ENCODE measurements at places on chromosomes 13 and 19.
A peak's percentile ranks its signal among the peaks of the same experiment; 100 is the strongest.

GRCh38 chr19:35205733-35206323, 22.7 kb downstream of the FAM187B start:
- DNase-seq, result no peak

DNA sequence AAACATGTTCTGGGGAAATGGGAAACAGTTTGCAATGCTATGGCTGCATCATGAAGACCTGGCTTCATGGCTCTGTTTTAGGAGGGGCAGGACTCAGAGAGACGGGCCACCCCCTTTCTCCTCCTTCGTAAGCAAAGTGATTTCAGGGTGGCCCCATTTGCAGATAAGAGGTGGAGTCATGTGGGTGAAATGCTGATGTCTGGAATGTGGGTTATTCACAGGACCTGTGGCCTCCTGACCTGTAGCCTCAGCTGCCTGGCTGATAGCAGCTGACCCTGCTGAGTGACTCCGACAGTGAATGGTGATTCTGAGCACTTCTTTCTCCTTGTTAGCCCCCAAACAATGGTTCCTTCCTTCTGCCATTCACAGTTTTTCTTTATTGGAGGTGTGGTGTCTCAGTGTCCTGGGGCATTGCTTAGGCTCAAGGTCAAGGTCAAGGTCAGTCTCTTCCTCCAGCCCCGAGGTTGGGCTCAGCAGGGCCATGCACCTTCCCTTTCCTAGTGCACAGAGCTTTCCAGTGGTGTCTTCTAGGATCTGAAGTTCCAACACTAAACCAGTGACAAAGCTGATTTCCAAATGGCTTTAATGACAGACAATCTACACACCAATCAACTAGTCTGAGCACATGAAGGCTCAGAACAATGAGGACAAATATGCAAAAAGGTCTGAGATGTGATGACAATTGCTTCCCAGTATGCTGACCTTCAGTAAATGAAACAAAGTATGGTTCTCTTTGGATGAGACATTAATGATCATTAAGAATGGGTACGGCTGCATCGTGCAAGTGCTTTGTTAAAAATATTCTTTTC, 49.6 kb upstream of the ANKRD10 start:
- DNase-seq, result no peak

DNA sequence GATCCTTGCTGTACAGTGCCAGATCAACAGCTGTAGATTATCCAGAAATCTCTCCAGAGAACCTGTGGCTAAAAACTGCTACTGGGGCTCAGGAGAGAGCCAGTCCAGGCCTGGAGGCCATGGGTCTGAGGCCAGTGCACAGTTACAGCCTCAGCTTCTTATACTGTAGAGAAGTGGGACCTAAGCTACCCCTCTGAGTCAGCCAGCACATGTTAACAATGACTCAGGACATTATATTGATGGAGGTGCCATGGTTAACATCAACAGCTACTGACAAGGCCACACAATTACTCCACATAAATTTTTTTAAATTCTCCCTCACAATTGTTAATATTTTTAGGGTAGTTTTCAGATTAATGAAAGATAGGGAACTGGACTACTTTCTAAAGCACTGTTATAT, 138.5 kb downstream of the RBM26 start:
- no peak for DNase-seq

- no peak for DNase-seq
Measured at GRCh38 chr19:2603334-2603733, 99.2 kb downstream of the GNG7 start.

- no peak for DNase-seq
Measured at GRCh38 chr13:30807392-30807791, 72.0 kb downstream of the ALOX5AP start.

- DNase-seq, result no peak
Measured at GRCh38 chr13:102309110-102309509, 92.7 kb downstream of the FGF14 start.

GRCh38 chr19:11480715-11481533, at the start of gene ELAVL3:
Gene ELAVL3, minus strand, starts transcription at chr19:11481046. Its CDS starts 438 bp downstream, at chr19:11480608.
- no peak for DNase-seq

- no peak for DNase-seq
Measured at GRCh38 chr13:114129649-114130062, 2.8 kb downstream of the RASA3 start.

- no peak for DNase-seq
Measured at GRCh38 chr19:49741210-49741844, 21.8 kb downstream of the TSKS start.

- DNase-seq, result no peak
Measured at GRCh38 chr19:39470724-39471339, 9.8 kb upstream of the TIMM50 start.

DNA sequence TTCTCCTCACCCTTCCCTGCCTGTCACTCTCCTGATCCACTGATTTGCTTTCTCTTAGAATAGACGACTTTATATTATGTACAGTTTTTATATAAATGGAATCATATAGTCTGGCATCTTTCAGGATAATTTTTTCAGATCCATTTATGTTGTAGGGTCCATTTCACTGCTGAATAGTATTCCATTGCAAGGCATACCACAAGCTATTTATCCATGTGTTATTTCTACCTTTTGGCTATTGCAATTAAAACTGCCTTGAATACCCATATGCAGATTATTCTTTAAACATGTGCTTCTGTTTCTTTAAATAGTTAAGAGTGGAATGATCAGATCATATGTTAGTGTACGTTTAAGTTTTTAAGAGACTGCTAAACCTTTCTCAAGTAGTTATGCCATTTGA, 17.8 kb upstream of the ZNF177 start:
- no peak for DNase-seq

DNA sequence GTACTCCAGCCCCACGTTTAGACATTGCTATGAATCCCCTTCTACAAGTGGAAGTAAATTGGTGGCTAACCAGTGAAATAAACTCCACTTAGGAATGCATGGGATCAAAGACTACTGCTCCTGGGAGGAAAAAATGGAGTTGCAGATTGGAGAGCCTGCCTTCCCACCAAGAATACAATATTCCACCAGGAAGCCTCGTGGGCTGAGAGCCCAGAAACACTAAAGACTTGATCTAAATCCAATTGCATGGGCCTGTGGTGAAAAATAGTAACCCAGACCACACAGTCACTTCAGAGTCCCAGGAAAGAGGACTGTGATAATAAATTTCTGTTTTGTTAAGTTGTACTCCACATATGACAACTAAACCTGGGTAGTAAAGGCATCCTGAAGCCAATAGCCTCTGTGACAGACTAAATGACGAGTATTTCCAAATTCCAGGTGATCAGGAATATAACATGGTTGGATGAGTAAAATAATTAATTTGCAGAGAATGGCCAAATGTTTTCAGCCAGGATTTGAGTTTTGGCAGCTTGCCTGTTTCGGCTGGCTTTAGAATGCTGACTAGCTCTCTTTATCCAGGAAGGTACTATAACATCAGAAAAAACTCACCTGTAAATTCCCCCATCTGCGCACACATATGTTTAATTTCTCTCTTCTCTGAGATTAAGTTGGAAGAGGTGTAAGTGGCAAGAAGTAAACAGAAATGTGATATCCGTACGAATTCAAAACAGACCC, 480.3 kb downstream of the LIG4 start:
- DNase-seq, result no peak

DNA sequence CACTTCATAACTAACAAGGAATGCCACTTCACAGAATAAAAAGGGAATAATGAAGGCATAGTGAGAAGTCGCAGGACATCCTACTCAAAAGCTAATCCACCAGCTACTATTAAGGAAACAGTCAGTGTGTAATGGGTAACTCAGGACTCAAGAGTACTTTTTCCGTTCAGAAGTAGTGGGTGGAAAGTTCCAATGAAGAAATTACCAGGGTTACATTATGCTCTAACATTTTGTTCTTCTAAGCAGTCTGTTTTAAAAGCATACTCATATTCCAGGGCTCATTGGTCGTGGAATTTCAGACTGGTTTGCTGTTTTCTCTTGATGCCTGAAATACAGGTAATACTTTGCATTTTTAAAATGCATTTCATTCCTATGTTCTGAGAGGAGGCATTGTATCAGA, 222.4 kb upstream of the IRS2 start:
- DNase-seq, result no peak

- no peak for DNase-seq
Measured at GRCh38 chr13:41056194-41056593, 5.1 kb upstream of the WBP4 start.

GRCh38 chr13:52713894-52714293, 25.7 kb downstream of the CNMD start:
- no peak for DNase-seq

GRCh38 chr19:58117841-58118575, 20.0 kb upstream of the ZSCAN18 start:
- DNase-seq, result no peak

DNA sequence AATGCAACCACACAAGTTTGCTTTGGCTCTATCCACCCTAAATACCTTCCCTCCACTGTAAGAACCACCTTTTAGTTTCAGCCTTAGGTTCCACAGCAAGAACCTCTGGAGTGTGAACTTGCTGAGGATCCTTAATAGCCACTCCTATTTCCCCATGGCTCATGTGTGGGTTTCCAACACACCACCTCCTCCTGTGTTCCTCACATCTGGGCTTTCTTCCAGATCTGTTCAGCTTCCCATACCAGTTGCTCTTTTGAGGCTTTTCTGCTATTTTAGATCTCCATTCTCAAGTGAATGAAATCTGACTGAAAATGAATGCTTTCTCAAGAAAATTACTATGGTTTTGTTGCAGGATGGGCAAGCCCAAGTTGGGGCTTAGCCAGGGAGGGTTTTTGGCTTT, 104.8 kb upstream of the MIR17HG start:
- no peak for DNase-seq

DNA sequence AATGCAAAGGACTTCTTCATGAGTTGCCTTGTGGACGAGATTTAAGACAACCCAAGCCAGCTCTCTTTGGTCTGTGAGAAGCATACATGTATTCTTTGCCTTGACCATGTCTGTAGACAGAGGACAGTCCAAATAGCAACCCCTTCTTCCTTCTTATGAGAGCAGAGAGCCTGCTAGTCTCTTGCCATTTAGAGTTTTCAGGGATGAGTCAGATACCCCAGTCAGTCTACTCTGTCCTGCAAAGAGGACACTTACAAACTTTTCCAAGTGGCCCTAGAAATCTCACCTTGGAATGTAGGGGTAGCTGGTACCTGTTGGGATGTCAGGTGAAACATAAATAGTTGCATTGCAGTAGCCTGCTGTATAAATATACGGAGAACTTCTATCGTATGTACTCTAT, 36.7 kb downstream of the DNAJC3 start:
- no peak for DNase-seq

DNA sequence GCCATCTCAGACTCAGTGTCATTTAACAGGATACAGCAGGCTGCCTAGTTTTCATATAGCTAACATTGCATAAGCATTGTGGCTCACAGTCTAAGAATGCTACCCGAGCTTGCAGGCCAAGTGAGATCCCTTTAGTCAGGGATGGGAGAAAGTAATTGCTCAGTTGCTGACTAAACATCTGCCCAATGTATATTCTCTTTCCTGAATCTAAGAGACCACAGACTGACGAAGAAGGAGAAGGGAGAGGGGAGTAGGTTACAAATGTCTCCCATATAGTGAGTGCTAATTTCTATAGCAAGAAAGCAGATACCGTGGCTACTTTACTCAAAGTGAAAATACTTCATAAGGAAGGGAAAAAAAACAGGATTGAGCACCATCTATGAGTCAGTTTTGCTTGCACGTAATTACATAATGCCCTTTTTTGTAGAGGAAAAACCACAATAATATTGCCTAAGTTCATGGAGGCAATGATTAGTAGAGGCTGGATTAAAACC, 453.9 kb downstream of the COG6 start:
- DNase-seq, result no peak

DNA sequence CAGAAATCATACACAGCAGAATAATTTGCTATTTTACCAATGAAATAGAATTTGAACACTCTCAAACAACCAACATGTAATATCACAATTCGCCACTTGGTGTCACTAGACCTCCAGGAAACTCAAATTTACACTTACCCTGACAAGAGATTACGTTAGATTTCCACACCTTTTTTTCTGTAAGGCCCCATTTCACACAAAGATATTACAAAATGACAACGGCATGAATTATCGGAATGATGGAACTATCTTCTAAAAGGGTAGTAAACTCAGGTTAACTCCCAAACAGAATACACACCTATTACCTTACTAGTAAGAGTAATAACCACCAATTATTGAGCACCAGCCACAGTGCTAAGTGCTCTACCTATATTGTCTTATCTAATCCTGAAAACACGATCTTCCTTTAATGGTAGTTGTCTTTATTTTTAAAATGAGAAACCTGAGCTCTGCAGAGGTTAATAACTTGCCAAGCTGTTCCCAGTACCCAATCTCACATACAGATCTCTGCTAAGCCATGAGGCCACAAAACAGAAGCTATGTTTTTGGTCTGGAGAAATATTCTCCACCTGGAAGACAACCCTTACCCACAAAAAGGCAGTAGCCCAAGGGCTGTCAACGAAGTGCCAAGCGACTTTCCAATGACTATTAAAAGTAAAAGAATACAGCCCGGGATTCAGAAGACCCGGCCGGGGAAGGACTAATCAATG, 152.4 kb downstream of the DCLK1 start:
- peak; percentile 18 for DNase-seq

DNA sequence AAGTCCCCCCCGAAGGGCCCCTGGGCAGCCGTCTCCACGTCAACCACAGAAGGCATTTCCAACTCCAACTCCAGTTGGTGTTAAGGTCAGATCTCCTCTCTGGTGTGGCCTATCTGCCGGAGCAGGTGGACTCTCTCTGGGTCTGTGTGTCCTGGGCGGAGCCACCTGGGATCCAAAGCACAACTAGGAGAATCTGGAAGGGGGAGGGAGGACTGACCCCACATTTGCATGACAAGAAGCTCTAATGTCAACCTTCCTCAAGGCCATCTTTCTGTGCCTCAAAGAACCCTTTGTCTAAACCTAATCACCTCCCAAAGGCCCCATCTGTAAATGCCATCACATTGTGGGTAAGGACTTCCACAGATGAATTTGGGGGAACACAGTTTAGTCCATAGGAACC, 381.5 kb downstream of the UQCRFS1 start:
- DNase-seq, result no peak

DNA sequence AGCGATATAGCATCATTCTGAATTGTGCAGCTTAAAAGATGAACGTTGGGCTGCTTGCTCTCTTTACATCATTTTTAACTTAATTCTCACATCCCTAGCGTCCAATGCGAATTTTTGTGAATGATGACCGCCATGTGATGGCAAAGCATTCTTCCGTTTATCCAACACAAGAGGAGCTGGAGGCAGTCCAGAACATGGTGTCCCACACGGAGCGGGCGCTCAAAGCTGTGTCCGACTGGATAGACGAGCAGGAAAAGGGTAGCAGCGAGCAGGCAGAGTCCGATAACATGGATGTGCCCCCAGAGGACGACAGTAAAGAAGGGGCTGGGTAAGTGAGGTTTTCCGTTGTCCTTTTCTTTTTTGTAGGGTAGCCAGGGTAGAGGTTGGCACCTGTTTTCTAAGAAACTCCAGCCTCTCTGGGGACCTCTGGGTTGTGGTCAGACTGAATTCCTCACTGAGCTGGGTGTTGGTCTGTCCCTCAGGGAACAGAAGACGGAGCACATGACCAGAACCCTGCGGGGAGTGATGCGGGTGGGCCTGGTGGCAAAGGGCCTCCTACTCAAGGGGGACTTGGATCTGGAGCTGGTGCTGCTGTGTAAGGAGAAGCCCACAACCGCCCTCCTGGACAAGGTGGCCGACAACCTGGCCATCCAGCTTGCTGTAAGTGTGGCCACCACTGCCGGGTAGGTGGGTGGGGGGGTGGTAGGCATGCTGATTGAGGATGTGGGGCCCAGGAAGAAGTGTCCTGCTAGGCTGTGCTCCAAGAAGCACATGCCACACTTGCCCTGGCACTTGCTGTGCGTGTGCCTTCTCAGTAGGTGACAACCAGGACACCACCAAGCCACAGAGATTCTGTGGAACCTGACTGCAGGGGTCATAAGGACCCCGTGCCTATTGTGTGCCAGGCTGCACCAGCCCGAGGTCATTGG, 17.0 kb downstream of the ILF3 start:
- no peak for DNase-seq

GRCh38 chr19:6126335-6126974, 9.0 kb upstream of the ACSBG2 start:
- DNase-seq, result peak; percentile 46

Measured in Panc1 (cell line).